ENCODE measurements at places on chromosomes 5 and 9.

GRCh38 chr5:36172599-36172998 is 20.7 kb downstream of the SKP2 start:
- DNase-seq = no peak

DNA sequence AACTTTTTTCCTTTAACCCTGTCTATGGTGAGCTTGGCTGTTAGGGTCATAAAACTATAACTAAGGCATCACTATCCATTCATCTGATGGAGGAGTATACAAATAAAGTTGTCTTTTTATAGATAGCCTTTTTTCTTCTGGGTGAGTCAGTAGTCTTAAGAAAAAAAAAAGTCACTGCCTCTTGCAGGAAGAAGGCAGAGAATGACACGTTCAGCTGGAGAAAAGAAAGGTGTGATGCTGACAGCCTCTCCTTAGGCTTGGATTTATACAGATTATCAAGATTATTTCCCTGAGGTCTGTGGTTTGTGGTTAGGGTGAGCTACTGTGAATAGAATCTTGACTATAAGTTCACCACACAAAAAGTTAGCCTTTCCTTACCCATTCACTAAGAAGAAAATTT is 23.0 kb downstream of the EPB41L4B start:
- DNase-seq = no peak

DNA sequence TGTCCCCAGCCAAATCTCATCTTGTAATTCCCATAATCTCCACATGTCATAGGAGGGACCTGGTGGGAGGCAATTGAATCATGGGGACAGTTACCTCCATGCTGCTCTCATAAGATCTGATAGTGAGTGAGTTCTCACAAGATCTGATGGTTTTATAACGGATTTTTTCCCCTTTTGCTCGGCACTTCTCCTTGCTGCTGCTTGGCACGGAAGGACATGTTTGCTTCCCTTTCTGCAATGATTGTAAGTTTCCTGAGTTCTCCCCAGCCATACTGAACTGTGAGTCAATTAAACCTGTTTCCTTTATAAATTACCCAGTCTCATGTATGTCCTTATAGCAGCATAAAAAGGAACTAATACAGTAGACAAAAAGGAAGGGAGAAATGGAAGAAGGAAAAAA is 76.7 kb upstream of the CCNG1 start:
- peak; percentile 66 for DNase-seq

- DNase-seq = no peak
Observed at GRCh38 chr9:79809316-79809876, 237.6 kb downstream of the TLE4 start.

GRCh38 chr9:105447386-105447813 is 434 bp upstream of the FSD1L start:
- peak; percentile 14 for DNase-seq

- no peak for DNase-seq
Observed at GRCh38 chr9:91776409-91777291, 173.4 kb downstream of the ROR2 start.

DNA sequence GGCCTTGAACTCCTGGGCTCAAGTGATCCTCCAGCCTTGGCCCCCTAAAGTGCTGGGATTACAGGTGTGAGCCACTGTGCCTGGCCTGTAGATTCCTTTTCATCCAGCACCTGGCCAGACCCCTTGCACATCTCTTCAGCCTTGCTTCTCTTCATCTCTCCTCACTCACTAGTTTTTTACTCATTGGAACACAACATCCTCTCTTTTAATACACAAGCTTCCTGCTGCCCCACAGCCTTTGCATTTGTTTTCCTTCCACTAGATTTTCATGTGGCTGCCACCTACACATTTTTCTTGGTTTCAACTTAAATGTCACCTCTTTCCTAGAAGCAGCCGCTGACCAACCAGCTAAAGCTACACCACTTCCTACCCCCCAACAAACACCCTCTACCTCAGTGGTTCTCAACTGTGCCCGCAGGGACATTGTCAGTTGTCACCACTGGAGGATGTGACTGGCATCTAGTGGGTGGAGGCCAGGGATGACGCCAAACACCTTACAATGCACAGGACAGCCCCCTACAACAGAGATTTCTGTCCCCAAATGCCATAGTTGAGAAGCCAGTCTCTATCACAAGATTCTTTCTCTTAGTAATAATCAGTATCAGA is 33.7 kb downstream of the HAVCR1 start:
- DNase-seq = no peak

DNA sequence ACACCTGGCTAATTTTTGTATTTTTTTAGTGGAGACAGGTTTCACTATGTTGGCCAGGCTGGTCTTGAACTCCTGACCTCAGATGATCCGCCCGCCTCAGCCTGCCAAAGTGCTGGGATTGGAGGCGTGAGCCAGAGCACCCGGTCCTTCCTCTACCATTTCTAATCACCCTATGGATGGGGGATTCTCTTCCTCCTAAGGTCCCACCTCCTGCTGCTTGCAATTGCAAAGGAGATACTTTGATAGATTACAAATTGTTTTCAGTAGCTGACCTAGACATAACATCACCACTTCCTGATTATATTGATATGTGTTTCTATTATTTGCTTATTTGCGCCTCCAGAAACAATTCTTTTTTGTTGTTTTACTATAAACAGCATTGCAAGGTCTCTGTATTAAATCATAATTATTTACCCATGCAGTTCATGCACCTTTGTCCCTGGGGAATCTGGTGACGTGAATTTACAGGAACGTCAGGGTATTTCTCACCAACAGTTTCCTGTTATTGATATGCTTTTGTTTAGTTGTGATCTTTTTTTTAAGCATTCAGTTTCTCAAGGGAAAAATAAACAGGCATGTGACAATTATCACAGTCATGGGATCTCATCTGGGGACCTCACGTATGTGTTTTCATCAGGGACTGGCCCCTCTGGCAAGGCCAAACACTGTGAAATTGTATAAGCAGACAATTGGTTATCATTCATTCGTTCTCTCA is 43.2 kb downstream of the ESM1 start:
- no peak for DNase-seq

Measured in common myeloid progenitor, CD34-positive (primary cell).